ENCODE measurements at places on chromosomes 11 and 22.

DNA sequence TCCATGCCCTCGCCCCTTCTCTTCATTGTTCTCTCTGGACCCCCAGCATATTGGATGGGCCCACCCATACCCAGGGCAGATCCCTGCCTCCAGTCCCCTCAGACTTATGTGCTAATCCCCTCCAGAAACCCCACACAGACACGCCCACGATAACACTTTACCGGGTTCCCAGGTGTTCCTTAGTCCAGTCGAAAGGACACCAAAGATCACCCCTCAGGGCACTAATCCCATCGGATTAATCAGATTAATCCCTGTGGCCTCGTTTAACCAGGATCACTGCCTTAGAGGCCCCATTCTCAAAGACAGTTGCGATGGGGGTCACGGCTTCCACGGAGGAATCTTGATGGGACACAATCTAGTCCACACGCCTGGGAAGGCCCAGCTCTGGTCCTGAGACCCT lies 80.8 kb downstream of the SHANK2 start:
- DNase-seq: no peak

DNA sequence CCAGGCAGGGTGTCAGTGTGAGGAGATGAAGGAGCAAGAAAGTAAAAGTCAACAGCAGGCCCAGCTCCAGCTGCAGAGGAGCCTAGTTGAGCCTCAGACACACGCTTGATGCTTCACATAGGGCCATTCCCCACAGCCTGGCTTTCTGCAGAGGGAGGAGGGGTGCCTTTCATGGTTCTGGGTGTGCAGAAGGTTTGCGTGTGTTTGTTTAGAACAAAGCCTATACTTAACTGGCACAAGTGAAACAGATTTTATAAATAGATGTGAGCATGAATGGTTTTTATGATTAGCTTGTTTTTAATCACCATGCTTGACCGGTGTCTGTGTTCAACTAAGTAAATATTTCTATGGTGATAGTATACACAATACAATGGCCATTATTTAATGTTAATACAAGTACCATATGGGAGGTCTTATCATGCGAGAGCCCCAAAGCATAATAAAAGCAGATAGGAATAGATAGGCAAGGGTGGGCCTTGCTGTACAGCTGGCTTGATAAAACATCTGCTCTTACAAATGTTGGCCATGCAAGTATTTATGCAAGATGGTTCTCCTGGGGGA lies 290.2 kb downstream of the ETS1 start:
- DNase-seq: no peak

DNA sequence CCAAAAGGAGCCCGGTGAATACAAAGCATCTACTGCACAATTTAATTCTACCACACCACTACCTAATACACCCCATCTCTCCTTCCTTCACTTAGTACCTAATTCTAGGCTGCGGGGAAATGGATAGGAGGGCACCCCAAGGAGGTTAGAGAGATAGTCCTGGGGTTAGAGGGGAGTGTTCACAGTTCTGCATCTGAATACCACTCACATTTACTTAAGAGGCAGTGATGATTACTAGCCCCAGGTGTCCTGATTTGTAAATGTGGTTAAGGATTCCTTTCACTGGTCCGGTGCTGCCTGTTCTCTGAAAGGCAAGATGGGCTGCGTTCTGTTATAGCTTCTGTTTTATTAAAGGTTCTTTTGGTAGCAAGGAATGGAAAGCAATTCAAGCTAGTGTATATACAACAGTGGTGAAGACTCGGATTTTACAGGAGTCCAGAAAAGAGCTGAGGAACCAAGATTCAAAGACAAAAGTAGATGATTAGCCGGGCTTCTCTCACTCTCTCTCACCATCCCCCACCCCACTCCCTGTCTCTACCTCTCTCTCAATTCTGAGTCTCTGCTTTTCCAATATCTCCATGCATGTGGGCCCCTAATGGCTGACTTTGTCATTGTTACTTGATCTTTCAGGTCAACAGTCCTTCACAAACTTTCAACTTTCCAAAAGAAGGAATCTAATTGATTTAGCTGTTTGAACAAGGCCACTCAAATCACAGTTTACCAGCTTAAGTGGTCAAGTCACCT lies 8.7 kb upstream of the KCNA4 start:
- no peak for DNase-seq

- no peak for DNase-seq
These were observed 82.3 kb upstream of the PHOX2A start for GRCh38 chr11:72326151-72326848.

- DNase-seq: no peak
These were observed 259.1 kb downstream of the TBC1D22A start for GRCh38 chr22:47021371-47022074.

Measured in stimulated activated CD8-positive, alpha-beta memory T cell treated with anti-CD3 and anti-CD28 coated beads, Interleukin-7, amount 100 ng/mL, for 1 hour (primary cell).